Heart left ventricle (tissue), 16 donors: ENCODE measurements at places on chromosomes 2 and 18. TPM values are rescaled to one million over a fixed set of nuclear protein-coding genes. Genes with fewer than 3 reads are reported as not detected.

GLI2 gene
- 1.0 TPM for total RNA-seq

TXNDC2 gene
- total RNA-seq, result not detected

TRABD2A gene
- total RNA-seq, result 0.87 TPM

GRCh38 chr18:54278615-54279014, 9.3 kb downstream of the POLI start:
- H3K4me1 ChIP-seq, result no peaks in the 10 kb centered on the region
- H3K27me3 ChIP-seq, result no peaks in the 10 kb centered on the region

DNA sequence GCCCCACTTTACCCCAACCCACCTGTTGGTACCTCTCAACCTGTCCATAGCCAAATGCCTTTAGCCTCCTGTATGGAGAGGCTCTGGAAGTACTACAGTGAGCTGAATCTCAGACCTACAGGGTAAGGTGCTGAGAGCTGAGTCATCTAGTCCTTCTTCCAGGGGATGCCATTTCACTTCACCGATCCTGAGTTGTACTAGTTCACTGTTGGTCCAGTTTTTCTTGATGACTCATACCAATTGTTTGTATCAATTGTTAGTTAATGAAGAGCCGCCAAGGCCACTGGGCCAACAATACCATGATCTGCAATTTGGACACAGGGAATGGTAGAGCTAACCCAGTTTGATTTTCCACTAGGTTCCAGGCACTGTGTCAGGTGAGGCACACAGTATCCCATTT, 257.0 kb downstream of the CLIP4 start:
- H3K4me3 ChIP-seq, result no peak overlapping the region
- DNase-seq, result no peak
- no peak overlapping the region for H3K27ac ChIP-seq
- no peaks in the 10 kb centered on the region for H3K4me1 ChIP-seq
- H3K36me3 ChIP-seq, result no peaks in the 10 kb centered on the region

GRCh38 chr2:118055512-118056164, 32.6 kb upstream of the INSIG2 start:
- H3K36me3 ChIP-seq, result no peaks in the 10 kb centered on the region
- H3K27me3 ChIP-seq, result no peaks in the 10 kb centered on the region

DNA sequence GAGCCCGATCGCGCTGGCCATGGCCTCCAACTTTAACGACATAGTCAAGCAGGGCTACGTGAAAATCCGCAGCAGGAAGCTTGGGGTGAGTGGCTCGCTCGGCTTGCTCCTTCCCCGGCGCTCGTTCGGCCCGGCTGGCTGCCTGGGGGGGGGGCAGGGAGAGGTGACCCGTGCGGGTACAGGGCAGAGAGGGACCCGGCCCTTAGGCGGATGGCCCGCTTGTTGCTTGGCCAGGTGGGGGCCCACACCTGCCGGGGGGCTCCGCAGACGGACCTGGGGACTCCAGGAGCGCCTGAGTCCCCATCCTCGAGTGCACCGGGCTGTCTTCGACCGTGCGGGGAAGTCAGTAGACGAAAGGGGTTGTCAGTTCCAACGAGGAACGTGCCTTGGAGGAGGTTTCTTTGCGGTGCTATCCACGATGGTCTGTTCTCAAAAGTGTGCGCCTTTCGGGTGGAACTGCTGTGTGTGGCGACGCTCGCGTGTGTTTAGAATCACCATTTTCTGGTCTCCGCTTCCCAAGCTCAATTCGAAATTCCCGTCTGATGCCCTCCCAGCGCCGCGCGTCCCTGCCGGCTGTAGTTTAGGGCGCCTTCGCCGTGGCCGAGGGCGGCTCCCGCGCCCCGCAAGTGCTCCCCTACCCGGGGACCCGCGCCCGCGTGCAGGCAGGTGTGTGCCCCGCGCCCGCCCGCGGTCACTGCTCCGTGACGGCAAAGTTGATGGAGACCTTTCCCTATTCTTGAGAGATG, 711 bp downstream of the DOK6 start:
- peaks cover 10% of the 10 kb centered on the region for H3K4me1 ChIP-seq
- H3K27ac ChIP-seq, result peak overlapping the region; percentile 73
- peak overlapping the region; percentile 71 for H3K4me3 ChIP-seq
- H3K36me3 ChIP-seq, result no peaks in the 10 kb centered on the region

DNA sequence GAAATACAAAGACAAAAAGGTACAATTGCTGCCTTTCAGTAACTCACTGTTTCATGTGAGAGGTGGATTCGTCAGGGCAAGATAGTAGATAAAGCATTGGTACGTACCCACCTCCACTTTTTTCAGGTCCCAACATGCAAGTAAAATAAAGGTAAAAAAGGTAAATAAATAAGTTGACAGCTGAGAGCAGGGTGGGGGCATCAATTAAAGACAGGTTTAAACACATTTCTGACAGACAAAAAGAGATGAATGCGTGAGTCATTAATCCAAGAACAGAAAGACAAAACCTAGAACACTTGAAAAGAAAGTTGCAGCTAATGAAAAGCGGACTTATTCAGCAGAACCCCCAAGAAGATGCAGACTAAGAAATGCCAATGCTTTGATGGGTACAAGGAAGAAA, 979.6 kb upstream of the CDH2 start:
- no peaks in the 10 kb centered on the region for H3K27me3 ChIP-seq
- no peaks in the 10 kb centered on the region for H3K36me3 ChIP-seq
- no peak overlapping the region for H3K4me3 ChIP-seq
- H3K4me1 ChIP-seq, result no peaks in the 10 kb centered on the region
- DNase-seq, result no peak

GRCh38 chr2:77520641-77521547, 1.3 kb downstream of the LRRTM4 start:
- peak overlapping the region; percentile 22 for H3K4me3 ChIP-seq
- DNase-seq, result no peak
- H3K4me1 ChIP-seq, result no peaks in the 10 kb centered on the region
- no peaks in the 10 kb centered on the region for H3K36me3 ChIP-seq

DNA sequence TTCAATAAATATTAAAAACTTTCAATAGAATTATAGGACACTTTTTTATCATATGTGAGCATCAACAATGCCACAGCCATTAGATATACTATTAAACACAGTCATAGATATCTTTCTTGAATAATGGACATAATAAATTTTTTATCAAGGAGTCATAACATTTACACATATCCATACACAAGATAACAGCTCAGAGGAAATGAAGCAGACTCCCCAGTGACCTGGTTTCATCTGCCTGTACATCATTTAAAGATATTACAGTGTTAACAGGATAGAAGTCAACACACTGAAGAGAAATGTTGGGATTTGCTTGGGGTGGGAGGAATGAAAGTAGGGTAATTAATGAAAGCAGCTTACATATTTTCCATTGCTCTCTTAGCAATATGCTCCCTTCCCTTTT, 5.1 kb downstream of the SCG2 start:
- no peaks in the 10 kb centered on the region for H3K27me3 ChIP-seq
- DNase-seq, result no peak
- H3K36me3 ChIP-seq, result no peaks in the 10 kb centered on the region
- H3K4me1 ChIP-seq, result no peaks in the 10 kb centered on the region
- H3K4me3 ChIP-seq, result no peak overlapping the region

DNA sequence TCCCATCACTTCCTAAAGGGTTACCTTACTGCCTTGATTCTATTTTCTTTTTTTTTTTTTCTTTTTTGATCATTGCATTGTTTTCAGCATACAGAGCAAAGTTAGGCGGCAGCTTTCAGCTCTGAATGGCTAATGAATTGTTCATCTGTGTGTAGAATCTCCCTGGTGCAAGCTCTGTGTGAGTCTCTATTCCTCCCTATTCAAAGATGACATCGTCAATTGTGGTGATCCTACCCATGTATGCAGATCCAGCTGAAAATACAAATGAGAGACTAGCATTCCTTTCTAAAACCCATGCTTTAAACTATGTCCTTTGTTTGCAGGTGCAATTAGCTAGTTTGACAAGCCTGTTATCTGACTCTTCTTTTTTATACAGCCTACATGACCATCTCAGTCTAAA, 539.0 kb downstream of the ARHGAP15 start:
- no peak overlapping the region for H3K4me3 ChIP-seq
- H3K36me3 ChIP-seq, result no peaks in the 10 kb centered on the region
- H3K4me1 ChIP-seq, result no peaks in the 10 kb centered on the region
- H3K27ac ChIP-seq, result no peak overlapping the region
- DNase-seq, result no peak

- no peak overlapping the region for H3K27ac ChIP-seq
- H3K4me1 ChIP-seq, result no peaks in the 10 kb centered on the region
- DNase-seq, result no peak
- no peaks in the 10 kb centered on the region for H3K36me3 ChIP-seq
- H3K4me3 ChIP-seq, result no peak overlapping the region
- no peaks in the 10 kb centered on the region for H3K27me3 ChIP-seq
Observed at GRCh38 chr2:26469092-26469710, 8.7 kb downstream of the OTOF start.

- H3K4me1 ChIP-seq, result peaks cover 19% of the 10 kb centered on the region
- DNase-seq, result no peak
- H3K27ac ChIP-seq, result no peak overlapping the region
- H3K27me3 ChIP-seq, result no peaks in the 10 kb centered on the region
- no peak overlapping the region for H3K4me3 ChIP-seq
Observed at GRCh38 chr2:197191177-197191939, 119.2 kb downstream of the ANKRD44 start.

GRCh38 chr2:190551928-190552327, 17.4 kb upstream of the NEMP2 start:
- no peak for DNase-seq
- H3K27me3 ChIP-seq, result no peaks in the 10 kb centered on the region
- H3K4me3 ChIP-seq, result no peak overlapping the region
- H3K4me1 ChIP-seq, result no peaks in the 10 kb centered on the region
- H3K36me3 ChIP-seq, result no peaks in the 10 kb centered on the region
- no peak overlapping the region for H3K27ac ChIP-seq

- H3K27me3 ChIP-seq, result no peaks in the 10 kb centered on the region
- H3K4me1 ChIP-seq, result peaks cover 10% of the 10 kb centered on the region
- H3K27ac ChIP-seq, result no peak overlapping the region
- no peaks in the 10 kb centered on the region for H3K36me3 ChIP-seq
- DNase-seq, result no peak
- no peak overlapping the region for H3K4me3 ChIP-seq
Observed at GRCh38 chr2:10188211-10188610, 65.7 kb downstream of the RRM2 start.

DNA sequence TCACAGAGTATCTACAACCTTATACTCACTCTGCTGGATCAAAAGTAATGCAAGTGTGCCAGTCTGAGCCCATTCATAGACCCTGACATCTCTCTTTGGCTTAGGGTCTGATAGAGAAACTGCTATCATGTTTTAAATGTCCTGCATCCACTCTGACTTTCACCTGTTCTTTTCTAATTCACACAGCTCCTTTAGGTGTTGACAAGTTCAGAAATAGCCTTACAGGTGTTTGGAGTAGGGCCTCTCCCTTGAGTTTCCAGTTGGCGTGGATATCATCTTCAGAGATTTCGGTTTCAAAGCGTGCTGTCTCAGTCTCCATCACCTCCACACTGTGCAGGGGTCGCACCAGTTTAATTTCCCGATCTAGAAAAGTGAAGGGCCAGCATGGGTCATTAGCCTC, 150.3 kb downstream of the PLEKHA3 start:
- H3K27me3 ChIP-seq, result no peaks in the 10 kb centered on the region
- H3K4me1 ChIP-seq, result peaks cover 7% of the 10 kb centered on the region
- no peak for DNase-seq
- peak overlapping the region; percentile 88 for H3K27ac ChIP-seq
- H3K4me3 ChIP-seq, result no peak overlapping the region

DNA sequence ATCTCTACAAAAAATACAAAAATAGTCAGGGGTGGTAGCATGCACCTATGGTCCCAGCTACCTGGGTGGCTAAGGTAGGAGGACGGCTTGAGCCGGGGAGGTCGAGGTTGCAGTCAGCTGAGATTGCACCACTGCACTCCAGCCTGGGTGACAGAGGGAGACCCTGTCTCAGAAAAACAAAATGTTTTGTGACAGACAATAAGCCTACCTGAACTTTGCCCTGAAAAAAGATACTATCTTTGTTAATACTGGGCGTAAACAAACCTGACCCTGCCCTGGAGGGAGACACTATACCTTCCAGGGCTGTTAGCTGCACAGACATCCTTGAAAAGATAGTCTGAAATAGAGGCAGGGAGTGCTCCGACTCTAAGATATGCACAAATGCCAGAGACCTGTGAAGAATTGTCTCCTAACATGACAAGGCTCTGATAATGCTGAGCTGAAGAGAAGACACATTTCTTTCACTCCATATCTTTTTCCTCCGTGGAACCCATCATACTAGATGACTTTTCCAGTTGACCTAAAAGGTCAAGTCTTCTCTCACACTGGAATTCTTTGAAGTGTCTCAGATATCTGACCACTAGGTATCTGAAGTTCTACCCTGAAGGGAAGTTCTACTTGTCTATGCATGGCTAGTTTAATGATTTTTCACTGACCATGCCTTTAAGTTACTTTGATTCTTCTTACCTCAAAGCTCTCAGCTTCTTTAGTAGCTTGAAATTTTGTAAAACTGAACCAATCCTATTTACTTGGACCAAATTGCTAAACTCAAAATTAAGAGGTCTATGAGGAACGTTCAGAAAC, 20.9 kb upstream of the HK2 start:
- H3K4me1 ChIP-seq, result no peaks in the 10 kb centered on the region
- H3K36me3 ChIP-seq, result no peaks in the 10 kb centered on the region
- H3K4me3 ChIP-seq, result no peak overlapping the region

DNA sequence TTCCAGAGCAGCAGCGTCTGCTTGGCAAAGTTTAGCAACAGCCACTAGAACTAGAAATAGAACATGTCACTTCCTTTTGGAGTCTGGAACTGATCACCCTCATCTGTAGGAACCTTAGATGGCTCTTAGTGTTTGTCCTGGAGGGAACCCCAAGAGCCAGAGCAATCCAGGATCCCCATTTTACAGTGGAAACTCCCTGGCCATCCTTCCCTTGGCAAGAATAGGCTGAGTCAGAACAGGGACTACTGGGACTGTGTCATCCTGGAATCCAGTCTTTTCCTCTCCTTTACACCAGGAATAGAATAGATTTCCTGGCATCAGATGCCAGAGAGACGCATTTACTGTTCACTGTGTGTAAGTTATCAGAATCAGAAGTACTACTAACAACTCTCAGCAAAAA, 33.2 kb upstream of the GRHL1 start:
- no peak for DNase-seq
- H3K36me3 ChIP-seq, result peaks cover 28% of the 10 kb centered on the region
- no peaks in the 10 kb centered on the region for H3K27me3 ChIP-seq
- H3K4me3 ChIP-seq, result no peak overlapping the region
- H3K27ac ChIP-seq, result no peak overlapping the region
- peaks cover 7% of the 10 kb centered on the region for H3K4me1 ChIP-seq

DNA sequence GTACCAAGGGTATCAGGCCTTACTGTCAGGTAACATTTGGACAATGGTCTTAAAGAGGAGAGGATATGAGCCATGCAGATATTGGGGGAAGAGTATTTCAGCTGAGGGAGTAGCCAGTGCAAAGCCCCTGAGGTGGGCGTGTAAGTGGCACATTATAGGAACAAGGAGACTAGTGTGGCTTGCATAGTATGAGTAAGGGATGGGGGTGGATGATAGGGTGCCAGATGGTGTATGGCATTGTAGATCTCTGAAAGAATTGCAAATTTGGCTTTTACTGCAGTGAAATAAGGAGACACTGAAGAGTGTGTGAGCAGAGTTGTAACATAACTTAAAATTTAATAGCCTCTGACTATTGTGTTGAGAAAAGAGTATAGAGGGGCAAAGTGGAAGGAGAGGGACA, 244.0 kb downstream of the PDE11A start:
- no peaks in the 10 kb centered on the region for H3K36me3 ChIP-seq
- H3K27me3 ChIP-seq, result no peaks in the 10 kb centered on the region
- no peak for DNase-seq
- no peak overlapping the region for H3K4me3 ChIP-seq
- H3K27ac ChIP-seq, result no peak overlapping the region
- H3K4me1 ChIP-seq, result no peaks in the 10 kb centered on the region

GRCh38 chr2:97726261-97727064, 13.1 kb downstream of the ZAP70 start:
- no peaks in the 10 kb centered on the region for H3K27me3 ChIP-seq
- peak; percentile 75 for DNase-seq
- H3K36me3 ChIP-seq, result no peaks in the 10 kb centered on the region
- H3K27ac ChIP-seq, result peak overlapping the region; percentile 2
- H3K4me3 ChIP-seq, result no peak overlapping the region
